ENCODE measurements at places on chromosomes 7 and 10. TPM values are rescaled to one million over a fixed set of nuclear protein-coding genes. Genes with fewer than 3 reads are reported as not detected.

Gene WDR86
- total RNA-seq: not detected

Gene VSTM2A
- not detected for total RNA-seq

Gene ANKRD61
- total RNA-seq: 0.07 TPM

Gene ELN
- 0.20 TPM for total RNA-seq

Gene PSD
- total RNA-seq: 0.07 TPM

Gene SORCS1
- not detected for total RNA-seq

Gene UTF1
- not detected for total RNA-seq

Gene PRSS37
- total RNA-seq: not detected

Gene BCCIP
- total RNA-seq: 74.0 TPM

Gene CALHM3
- total RNA-seq: not detected

Gene CFAP69
- 1.8 TPM for total RNA-seq

Gene SLC35G1
- 4.4 TPM for total RNA-seq

Gene VWDE
- 0.07 TPM for total RNA-seq

Gene GPRIN2
- total RNA-seq: not detected

Gene SCIN
- 0.18 TPM for total RNA-seq

Gene CLDN4
- 0.07 TPM for total RNA-seq

Gene GSAP
- 2.6 TPM for total RNA-seq

Gene MYH16
- 0.53 TPM for total RNA-seq

Gene MLXIPL
- not detected for total RNA-seq

Gene FMC1
- total RNA-seq: 6.7 TPM

Gene CYP2W1
- not detected for total RNA-seq

Gene CPSF4
- 31.5 TPM for total RNA-seq

Gene ADGRA1
- total RNA-seq: not detected

Gene GIMAP5
- 4.4 TPM for total RNA-seq

Gene MRLN
- not detected for total RNA-seq

Gene CDC123
- 208 TPM for total RNA-seq

Gene GIMAP1
- total RNA-seq: 13.5 TPM

Gene ARHGAP22
- total RNA-seq: 86.9 TPM

Gene GRM3
- total RNA-seq: not detected

Gene CRTAC1
- 2.5 TPM for total RNA-seq

Gene CHST15
- total RNA-seq: 36.3 TPM

Gene KNDC1
- total RNA-seq: not detected

Gene ANXA8L1
- 0.04 TPM for total RNA-seq

Gene HMX3
- not detected for total RNA-seq

Gene NPFFR1
- not detected for total RNA-seq

Gene TCAF2
- total RNA-seq: 7.1 TPM

Gene SLC26A3
- not detected for total RNA-seq

Gene ANKRD26
- 6.5 TPM for total RNA-seq

Gene GSDME
- 28.3 TPM for total RNA-seq

Gene GJD4
- total RNA-seq: not detected

Gene PLEKHS1
- total RNA-seq: not detected

Gene TRPV6
- not detected for total RNA-seq

All from pulmonary artery endothelial cell (primary cell).